ENCODE measurements at places on chromosomes 13 and 19.

GRCh38 chr19:10468133-10468532, 35.0 kb downstream of the KEAP1 start:
- DNase-seq: no peak

GRCh38 chr19:45355910-45356309, 14.5 kb downstream of the ERCC2 start:
- no peak for DNase-seq

GRCh38 chr13:100130092-100130491, 41.2 kb downstream of the PCCA start:
- no peak for DNase-seq

DNA sequence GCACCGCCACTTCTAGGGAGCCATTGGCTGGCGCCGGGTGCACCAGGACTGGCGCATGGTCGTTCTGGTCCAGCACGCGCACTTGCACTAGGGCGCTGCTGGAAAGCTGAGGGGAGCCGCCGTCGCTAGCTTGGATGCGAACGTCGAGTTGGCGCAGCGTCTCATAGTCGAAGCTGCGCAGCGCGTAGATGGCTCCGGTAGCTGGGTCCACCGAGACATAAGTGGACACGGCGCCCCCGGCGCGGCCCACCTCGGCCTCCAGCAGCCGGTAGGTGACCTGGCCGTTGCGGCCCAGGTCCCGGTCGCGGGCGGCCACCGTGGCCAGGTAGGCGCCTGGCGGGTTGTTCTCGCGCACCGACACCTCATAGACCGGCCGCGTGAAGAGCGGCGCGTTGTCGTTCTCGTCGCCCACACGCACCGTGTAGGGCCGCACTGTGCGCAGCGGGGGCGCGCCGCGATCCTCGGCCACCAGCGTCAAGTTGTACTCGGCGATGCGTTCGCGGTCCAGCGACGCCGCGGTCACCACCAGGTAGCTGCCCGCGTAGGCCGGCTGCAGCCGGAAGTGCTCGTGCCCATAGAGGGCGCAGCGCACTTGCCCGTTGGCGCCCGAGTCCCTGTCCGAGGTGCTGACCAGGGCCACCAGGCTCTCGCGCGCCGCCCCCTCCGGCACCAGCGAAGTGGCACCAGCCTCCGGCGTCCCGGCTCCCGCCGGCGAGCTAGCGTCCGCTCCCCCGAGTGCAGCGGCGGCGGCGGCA, 1.7 kb downstream of the PCDH8 start:
- no peak for DNase-seq

DNA sequence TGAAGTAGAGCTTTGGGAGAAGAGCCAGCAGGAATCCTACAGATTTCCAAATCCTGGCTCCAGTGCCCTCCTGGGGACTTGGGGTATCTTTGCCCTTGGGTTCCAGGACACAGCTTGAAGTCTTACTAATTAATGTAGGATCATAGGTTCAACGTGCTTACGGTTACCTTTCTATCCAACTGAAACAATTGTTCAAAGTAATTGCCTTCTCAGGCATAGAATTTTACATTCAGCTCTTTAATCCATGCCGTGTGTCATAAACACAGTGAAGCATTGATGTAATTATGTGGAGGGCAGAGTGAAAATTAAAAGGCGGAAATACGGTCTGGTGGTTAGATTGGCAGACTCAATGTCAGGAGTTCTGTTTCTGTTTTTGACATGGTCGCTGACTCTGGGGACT, 170.4 kb downstream of the COG6 start:
- DNase-seq: no peak

- DNase-seq: no peak
Measured at GRCh38 chr13:34931572-34931971, 10.5 kb upstream of the NBEA start.

- peak; percentile 82 for DNase-seq
Measured at GRCh38 chr13:54614726-54615125, 1586.1 kb downstream of the OLFM4 start.

DNA sequence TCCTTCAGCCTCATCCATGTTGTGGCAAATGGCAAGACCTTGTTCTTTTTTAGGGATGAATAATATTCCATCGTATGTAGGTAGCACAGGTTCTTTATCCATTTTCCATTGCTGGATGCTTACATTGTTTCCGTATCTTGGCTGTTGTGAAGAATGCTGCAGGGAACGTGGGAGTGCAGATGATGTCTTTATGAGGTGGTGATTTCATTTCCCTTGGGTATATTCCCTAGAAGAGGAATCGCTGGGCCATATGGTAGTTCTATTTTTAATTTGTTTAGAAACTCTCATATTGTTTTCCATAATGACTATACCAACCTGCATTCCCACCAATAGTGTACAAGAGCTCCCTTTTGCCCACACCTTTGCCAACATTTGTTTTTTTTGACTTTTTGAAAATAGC, 186.3 kb upstream of the TMTC4 start:
- no peak for DNase-seq

DNA sequence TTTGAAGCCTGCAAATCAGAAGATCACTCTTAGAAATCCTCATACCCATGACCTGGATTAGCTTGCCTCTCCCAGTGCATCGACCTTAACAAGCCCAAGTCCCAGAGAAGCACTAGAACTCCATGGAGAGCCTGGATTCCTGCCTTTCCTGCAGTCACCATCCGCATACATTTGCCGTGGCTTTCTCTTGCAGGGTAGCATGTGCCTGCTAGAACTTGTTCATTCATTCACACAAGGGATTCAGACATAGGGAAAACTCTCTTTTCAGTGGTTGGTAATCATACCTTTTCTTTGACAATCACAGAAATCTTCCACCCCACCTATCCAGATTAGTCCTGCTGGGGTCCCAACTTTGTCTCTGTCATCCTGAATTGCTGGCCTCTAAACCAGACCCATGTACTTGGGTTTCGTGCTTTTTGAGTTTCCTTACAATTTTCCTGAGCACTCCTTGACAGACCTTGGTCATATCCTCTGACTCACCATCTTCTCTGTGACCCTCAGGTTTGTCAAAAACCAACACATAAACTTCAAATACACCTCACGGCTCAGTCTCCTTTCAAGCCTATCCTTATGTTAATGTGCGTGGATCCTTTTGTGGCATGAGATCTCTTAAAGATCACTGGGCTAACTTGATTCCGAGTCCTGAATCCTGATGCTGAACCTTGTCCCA, 355.0 kb downstream of the MYO16 start:
- no peak for DNase-seq

GRCh38 chr13:96551546-96551945, 442.7 kb downstream of the OXGR1 start:
- no peak for DNase-seq

DNA sequence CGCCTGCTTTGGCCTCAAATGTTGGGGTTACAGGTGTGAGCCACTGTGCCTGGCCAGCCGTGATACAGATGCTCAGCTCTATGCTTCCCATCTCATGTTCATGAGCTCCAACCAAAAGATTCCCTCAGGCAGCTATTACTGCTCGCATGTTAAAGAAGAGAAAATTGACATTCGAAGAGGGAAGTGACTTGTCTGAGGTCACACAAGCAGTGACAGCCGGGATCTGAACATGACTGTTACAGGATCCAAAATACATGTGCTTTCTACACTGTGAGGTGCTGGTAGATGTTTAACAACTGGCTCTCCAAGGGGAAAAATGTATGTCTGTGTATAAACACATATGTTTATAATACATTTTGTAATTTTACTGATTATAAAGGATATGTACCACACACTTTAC, 11.3 kb downstream of the FPR1 start:
- DNase-seq: no peak

- DNase-seq: no peak
Measured at GRCh38 chr13:25429466-25429865, 57.7 kb downstream of the ATP8A2 start.

DNA sequence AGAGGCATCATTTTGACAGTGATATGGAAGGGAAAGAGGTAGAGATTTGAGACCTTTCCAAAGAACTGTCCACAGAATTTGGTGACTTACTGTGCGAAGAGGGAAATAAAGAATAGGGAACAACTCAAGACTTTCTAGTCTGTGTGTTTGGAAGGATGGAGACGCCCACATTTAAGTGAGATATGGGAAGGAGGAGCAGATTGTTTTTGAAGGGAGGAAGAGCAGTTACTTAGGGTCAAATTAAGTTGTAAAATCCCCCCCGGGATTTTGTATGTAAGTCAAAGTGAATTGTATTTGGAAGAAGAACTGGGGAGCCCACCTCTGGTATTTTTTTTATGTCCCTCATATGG, 1.2 kb downstream of the USPL1 start:
- no peak for DNase-seq

- no peak for DNase-seq
Measured at GRCh38 chr19:34879563-34879962, 47.1 kb upstream of the ZNF30 start.

- no peak for DNase-seq
Measured at GRCh38 chr13:35930665-35931631, 200.2 kb downstream of the DCLK1 start.

- no peak for DNase-seq
Measured at GRCh38 chr13:96794669-96795068, 199.6 kb downstream of the OXGR1 start.

- no peak for DNase-seq
Measured at GRCh38 chr13:59364641-59365085, 799.1 kb downstream of the DIAPH3 start.

DNA sequence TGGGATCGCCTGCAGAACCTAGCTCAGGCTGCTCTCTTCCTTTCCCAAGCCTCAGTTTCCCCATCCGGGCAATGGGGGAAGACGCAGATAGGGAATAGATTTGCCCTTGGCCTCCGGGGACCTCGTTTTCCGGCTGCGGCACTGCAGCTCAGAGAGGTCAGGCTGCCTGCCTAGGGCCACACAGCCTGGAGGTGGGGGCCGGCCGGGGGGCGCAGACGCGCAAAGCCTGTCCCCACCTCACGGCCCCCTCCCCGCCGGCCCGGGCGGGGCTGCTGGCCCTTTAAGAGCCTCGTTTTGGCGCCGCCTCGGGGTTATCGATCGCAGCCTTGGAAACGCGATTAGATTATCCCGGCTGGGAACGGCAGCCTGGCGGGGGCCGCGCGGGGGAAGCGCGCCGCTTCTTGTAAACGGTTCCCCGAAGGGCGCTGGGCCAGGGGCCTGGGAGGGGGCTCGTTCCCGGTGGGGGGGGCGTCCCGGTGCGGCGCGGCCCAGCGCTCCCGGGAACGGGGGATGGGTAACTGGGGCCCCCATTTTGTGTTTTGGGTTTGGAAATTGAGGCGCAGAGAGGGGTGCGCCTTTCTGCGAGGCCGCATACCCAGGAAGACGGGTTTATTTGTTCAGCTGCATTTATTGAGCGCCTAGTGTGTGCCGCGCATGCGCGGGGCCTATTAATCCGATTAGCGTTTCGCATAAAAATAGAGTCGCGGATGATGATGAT, 23.4 kb upstream of the TCF3 start:
- DNase-seq: peak; percentile 18

DNA sequence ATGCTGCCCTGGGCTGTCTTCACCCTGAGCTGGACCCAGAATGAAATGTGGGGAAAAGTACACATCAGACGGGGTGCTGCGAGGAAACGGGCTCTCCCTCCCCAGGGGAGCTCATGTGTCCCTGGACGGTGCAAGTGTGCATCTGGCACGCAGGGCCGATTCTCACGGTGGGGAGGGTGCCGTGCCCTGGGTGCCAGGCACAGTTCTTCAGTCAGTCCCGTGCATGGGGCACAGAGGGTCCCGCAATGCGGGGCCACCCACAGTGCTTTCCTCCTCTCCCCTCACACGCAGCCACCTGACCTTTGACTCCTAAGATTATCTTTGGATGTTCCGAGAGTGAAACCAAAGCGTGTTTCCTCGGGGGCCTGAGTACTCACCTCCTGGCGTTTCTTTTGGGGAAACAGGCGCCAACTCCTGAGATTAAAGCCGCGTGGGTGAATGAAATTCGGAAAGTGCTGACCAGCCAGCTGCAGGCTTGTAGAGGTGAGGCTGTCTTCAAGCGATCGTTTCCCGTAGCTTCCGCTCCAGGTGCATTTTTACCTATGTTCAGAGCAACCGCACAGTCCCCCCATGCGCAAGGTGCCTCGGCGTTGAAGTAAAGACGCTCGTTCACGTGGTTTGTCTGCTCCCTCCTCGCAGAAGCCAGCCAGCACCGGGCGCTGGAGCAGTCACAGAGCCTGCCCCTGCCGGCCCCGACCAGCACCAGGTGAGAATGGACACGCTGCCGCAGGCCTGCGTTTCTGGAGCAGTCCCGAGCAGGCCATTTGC, 17.5 kb upstream of the F7 start:
- no peak for DNase-seq

- no peak for DNase-seq
Measured at GRCh38 chr13:68386808-68387207, 1156.7 kb upstream of the PCDH9 start.

GRCh38 chr19:30830875-30831274, 458.7 kb downstream of the ZNF536 start:
- DNase-seq: no peak

- no peak for DNase-seq
Measured at GRCh38 chr19:37346091-37346490, 24.8 kb upstream of the ZNF527 start.

GRCh38 chr13:40404967-40405716, 261.3 kb downstream of the FOXO1 start:
- DNase-seq: no peak

DNA sequence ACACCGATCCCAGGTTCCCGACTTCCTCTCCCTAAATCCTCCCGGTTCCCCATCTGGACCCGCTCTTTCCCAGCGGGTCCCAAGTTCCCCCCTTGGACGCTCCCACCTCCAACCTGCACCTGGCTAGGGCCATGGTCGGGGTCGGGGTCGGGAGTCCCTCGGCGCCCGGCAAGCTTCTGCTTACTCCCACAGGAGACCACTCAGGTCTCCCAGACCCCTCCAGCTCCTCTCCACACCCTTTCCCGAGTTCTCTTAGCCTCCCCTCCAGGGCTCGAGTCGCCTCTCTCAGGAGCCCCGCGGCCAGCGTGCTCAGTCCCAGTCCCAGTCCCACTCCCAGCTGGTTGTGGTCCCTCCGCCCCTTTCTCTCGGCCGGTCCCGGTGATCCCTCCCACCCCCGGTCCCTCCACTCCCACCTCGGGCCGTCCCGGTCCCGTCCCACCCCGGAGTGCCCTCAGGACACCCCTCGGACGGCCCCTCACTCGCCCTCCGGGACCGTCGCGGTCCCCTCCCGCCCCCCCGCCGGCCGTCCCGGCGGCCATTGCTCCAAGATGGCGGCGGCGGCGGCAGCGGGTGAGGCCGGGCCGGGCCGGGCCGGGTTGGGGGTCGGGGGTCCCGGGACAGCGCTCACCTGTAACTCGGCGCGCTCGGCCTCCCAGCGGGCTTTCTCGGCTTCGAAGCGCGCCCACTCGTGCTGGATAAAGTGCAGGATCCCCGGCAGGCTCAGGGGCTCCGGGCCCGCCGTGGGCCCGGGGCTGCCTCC, at the start of gene FKRP:
Gene FKRP (plus strand): TSS at position 537 of the 760 bp plus-strand sequence. CDS start 9,394 bp downstream, outside the sequence.
- peak; percentile 37 for DNase-seq

GRCh38 chr19:31113293-31113692, 235.9 kb downstream of the TSHZ3 start:
- DNase-seq: no peak

GRCh38 chr19:42325896-42326771, 699 bp downstream of the MEGF8 start:
- DNase-seq: peak; percentile 48
